HFFc6 (cell line): ENCODE measurements at places on chromosomes 5 and 9.

DNA sequence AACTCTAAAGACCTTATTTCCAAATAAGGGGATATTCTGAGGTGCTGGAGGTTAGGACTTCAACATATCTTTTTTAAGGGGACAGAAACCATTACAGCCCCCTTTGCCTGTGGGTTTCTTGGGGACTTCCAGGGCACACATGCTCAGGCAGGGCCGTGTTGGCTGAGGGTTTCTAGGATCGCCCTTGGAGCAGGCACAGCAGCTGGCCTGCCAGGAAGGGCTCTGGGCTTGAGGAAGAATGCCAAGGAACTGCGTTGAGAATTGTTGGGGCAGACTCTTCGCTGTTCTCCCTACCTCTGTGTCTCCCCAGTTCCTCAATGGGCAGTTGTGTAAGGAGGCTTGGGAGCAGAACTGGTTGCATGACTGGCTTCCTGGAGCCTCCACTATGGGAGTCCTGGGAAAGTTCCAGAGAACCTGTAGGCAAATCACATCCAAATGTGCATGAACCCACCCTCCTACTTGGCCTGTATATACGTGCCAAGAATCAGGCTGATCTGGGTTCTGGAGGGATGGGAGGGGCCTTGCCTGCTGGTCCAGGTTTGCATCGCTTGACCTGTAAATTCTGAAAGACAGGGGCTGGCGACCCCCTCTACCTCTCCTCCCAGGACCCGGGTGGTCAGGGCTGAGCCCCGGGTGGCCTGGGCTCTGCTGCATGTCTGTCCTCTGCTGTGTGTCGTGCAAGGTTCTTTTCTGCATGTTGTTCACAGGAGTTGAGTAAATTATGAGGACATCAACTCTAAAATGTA is 65.5 kb downstream of the HSPA4 start:
- DNase-seq: no peak

GRCh38 chr5:72134226-72134899 is 27.1 kb downstream of the MAP1B start:
- no peak for DNase-seq

GRCh38 chr5:13624283-13625074 is 320.0 kb downstream of the DNAH5 start:
- DNase-seq: no peak

GRCh38 chr5:134527961-134528424 is 2.5 kb downstream of the JADE2 start:
- no peak for DNase-seq

DNA sequence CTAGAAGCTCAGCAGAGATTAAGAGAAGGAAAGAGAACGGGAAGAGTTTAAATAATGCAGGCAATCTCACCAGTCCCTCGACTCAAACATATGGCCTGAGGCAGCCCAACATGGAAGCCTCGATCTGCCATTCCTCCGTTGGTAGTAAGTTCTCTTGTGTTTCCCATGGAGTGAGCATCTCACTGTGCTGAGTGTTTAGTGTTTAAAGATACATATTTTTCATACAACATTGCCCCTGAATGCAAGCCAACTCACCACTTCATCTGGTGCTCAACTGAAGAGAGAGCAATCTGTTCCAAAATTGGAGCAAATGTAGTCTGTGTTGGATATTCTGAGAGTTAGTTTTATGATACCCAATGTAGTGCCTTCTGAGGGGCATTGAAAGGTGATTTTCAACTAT is 171.5 kb upstream of the ATP10B start:
- DNase-seq: no peak

DNA sequence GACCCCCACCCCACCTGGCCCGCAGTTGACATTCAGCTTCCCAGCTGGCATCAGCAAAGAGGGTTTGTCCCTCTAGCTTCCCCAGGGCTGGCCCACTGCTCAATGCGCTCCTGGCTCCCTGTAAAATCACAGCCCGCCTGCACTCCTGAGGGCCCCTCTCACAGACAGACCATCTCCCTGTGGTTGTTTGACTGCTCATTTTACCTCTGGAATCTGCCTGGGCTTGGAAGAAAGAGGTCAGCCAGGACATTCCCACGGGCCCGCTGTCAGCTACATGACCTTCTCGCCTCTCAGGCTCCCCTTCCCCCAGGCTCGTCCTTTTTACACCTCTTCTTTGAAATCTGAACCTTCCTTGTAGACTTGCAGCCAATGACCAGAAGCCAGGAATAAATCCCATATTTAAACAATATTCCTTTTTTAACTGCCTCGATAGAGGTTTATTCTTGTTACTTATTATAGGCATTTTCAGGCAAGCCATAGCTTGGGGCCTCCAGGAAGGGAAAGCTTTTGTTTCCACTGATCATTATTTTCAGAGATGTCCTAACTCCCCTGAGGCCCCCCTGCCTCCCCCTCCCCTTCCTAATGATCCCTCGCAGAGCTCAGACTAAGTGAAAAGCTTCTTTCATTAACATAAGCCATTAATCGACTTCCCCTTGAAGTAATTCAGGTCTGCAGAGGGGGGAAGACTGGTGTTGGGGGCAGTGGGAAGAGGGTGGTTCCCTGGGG is 76.3 kb upstream of the IQGAP2 start:
- DNase-seq: no peak

DNA sequence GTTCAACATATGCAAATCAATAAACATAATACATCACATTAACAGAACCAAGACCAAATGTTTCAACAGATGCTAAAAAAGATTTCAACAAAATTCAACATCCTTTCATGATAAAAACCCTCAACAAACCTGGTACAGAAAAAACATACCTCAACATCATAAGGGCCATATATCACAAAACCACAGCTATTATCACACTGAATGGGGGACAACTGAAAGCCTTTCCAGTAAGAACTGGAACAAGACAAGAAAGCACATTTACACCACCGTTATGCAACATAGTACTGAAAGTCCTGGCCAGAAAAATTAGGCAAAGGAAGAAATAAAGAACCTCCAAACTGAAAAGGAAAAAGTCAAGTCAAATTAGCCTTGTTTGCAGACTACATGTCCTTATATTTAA is 93.6 kb downstream of the DTWD2 start:
- no peak for DNase-seq

- DNase-seq: no peak
These were observed 121.7 kb upstream of the PITX1 start for GRCh38 chr5:135155616-135156214.

DNA sequence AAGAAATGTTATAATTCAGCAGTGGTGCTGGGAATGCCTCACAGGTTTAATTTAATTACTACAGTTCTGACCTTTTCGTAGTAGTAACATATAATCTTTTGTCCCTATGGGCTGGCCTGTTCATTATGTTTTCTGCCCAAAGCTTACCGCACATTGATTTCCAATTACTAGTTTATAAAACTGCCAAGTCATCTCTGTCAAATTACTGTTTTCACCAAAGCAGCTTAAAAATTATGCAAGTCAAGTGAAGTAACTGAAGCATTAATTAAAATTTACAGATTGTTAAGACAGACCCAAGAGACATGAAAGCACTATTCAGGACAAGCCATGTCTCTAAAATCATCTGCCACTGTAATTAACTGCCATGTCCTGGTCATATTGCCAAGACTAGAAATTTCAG is 93.9 kb upstream of the FTMT start:
- no peak for DNase-seq

DNA sequence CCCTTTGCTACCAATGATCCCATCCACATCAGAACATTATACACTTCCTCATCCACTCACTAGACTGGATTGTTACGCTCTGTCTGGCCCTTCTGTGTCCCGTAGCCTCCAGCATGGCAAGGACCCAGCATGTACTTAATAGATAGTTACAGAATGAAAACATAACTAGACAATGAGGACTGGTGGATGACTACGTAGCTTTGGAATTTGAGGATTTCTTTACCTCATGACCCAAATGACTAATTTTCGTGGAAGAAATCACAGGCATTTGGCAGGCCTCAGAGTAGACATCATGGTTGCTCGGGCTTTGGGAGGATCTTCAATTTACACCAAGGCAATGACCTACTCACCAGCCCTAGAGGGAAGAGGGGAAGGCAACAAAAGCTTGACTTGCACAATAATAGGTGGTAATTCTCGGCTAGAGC is 299.8 kb downstream of the TLE1 start:
- peak; percentile 97 for DNase-seq

DNA sequence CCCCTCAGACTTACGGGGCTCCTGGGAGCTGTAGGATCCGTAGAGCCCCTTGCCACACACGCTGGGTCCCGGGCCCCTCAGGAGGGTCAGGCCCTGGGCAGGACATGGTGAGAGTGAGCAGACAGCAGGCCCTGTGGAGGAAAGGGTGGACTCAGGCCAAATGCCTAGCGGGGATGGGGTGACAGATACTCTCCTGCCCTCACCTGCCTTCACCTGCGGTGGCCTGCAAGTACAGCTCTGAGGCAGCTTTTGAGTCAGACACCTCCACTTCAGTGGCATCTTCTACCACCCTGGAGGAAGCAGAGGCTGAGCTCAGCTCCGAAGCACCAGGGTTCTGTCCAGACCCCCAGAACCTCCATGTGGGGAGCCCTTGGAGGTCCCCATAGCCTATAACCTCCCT is 26.2 kb downstream of the SLC35A4 start:
- no peak for DNase-seq

GRCh38 chr9:133499132-133499891 is 20.4 kb upstream of the SLC2A6 start:
- no peak for DNase-seq

DNA sequence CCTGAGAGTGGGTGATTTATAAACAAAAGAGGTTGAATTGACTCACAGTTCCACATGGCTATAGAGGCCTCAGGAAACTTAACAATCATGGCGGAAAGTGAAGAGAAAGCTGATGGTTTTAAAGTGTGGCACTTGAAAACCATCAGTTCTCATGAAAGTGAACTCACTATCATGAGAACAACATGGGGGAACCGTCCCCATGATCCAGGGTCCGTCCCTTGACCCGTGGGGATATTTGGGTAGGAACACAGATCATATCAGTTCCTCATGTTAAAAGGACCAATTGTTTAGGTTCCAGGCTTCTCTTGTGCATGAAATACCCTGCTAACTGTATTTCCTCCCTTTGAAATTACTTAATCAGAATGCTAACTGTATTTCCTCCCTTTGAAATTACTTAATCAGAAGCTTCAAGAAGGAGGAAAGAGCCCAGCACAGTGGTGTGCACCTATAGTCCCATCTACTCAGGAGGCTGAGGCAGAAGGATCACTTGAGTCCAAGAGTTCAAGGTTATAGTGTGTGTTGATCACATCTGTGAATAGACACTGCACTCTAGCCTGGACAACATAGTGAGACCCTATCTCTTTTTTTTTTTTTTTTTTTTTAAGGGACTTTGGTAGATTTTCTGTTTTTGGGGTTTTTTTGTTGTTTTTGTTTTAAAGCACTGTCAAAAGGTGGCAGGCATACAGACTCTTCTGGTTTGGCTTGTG is 24.8 kb downstream of the TTC1 start:
- DNase-seq: no peak

DNA sequence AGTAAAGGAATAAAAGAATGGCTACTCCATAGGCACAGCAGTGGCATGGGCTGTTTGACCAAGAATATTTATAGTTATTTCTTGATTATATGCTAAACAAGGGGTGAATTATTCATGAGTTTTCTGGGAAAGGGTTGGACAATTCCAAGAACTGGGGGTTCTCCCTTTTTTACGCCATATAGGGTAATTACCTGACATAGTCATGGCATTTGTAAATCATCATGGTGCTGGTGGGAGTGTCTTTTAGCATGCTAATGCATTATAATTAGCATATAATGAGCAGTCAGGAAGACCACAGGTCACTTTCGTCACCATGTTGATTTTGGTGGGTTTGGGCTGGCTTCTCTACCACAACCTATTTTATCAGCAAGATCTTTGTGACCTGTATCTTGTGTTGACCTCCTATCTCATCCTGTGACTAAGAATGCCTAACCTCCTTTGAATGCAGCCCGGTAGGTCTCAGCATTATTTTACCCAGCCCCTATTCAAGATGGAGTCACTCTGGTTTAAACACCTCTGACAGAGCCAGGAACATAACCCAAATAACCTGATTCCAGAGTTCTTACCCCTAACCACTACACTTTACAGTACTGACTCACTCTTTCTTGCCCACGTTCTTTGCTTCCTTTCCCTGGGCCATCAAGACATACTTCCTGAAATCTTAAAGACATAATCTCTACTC is 25.0 kb upstream of the MRPS30 start:
- DNase-seq: no peak

- DNase-seq: no peak
These were observed 37.8 kb upstream of the CARTPT start for GRCh38 chr5:71681296-71681695.

DNA sequence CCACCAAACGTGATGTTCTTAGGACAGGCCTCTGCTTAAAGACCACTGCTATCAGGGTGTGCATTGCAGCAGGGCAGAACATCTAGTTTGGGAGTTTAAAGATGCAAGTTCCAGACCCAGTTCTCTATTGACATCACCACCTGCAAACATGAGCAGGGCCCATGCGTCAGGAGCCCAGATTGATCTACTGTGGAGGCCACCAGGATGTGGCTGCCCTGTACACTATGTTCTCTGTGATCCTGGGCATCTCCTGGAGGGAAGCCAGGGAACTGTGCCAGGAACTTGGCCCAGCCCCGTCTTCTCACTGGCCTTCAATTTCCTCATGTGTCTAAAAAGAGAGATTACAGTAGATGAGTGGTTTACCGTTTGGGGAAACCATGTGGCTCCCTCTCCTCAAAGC is 87.1 kb downstream of the PDE6A start:
- no peak for DNase-seq

GRCh38 chr5:57718155-57718554 is 235.5 kb upstream of the ACTBL2 start:
- no peak for DNase-seq

- DNase-seq: peak; percentile 48
These were observed 94.2 kb downstream of the PPIC start for GRCh38 chr5:122942164-122942914.

DNA sequence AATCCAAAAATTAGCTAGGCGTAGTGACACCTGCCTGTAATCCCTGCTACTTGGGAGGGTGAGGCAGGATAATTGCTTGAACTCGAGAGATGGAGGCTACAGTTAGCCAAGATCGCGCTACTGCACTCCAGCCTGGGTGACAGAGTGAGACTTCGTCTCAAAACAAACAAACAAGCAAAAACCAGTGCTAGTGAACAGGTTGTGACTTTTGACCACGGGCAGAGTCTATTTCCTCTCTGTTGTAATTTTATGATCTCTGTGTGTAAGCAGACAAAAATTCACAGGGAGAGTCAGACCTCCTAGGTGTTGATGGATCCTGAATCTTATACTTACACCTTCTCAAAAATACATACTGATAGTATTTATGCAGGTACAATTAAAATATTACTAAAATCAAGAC is 65.8 kb downstream of the SPEF2 start:
- DNase-seq: no peak
